EL (cell line): ENCODE measurements at places on chromosomes 2 and 18.
A peak's percentile ranks its signal among the peaks of the same experiment; 100 is the strongest.

DNA sequence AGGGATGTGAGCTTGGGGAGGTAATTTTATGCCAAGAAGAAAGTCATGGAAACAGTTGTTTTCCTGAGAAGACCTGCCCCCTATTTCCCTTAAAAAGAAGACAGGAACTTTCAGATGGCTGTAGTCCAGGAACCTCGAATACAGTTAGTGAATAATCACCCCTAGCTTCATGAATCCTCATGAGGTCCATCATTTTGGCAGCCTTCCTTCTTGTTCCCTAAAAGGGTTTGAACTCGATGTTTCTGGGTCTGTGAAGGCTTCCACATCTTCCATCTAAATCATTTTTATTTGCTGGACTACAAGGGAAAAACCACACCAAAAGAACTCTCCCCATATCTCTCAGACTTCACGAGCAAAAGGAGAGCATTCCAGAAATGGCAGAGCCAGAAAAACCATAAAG is 290.8 kb downstream of the SLC4A3 start:
- no peak for DNase-seq

- no peak for DNase-seq
These were observed 3.9 kb downstream of the TP53I3 start for GRCh38 chr2:24080701-24081100.

GRCh38 chr2:55439101-55439397 is 19.4 kb upstream of the CCDC88A start:
- DNase-seq = no peak

- DNase-seq = no peak
These were observed 66.4 kb downstream of the MCFD2 start for GRCh38 chr2:46849046-46849715.

GRCh38 chr2:127048969-127049897 is 57.7 kb downstream of the BIN1 start:
- no peak for DNase-seq

DNA sequence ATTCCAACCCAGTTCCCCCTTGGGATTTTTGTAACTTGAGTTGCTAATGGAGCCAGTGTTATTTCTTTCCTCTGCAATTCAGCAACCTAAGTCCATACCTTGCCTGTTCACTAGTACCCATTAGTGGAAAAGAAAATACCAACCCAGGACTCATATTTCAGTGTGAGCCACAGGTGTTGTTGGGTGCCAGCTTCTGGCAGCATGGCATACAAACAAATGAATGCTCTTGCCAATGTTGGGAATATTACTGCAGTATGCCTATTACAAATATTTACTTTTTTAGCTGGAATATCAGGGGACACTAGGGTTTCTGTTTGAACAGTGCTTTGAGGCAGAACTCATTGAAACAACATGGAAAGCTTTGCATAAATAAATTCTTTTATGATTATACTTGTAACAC is 130.2 kb downstream of the NCKAP5 start:
- DNase-seq = no peak

- no peak for DNase-seq
These were observed 17.6 kb upstream of the TMEM247 start for GRCh38 chr2:46461709-46462171.

- DNase-seq = peak; percentile 14
These were observed 80.3 kb downstream of the FMNL2 start for GRCh38 chr2:152415231-152415642.

- no peak for DNase-seq
These were observed 122.0 kb downstream of the SPTBN1 start for GRCh38 chr2:54577944-54578647.

DNA sequence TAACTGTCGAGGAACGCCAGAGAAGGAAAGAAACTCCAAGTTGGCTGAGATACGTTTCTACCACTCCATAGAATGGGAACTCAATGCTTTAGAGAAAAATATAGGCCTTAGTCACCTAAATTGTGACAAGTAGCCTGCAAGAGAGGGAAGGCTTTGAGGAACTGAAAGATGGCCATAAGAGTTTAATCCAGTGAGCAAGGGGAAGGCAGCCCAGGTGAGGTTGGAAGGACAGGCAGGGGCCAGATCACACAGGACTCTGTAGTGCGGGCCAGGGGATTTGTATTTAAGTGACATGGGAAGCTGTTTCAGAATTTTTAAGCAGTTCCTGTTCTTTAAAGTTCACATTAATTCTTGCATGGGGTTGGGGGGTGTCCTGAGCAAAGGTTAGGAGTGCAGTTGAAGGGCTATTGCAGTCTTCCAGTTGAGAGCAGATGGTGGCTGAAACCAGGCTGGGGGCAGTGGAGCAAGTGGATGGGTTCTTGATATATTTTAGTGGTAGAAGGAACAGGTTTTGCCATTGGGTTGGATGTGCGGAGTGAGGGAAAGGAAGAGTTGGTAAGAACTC is 138.9 kb upstream of the PELI1 start:
- no peak for DNase-seq

GRCh38 chr2:121387591-121388325 is 102.8 kb upstream of the TFCP2L1 start:
- DNase-seq = peak; percentile 62

- DNase-seq = no peak
These were observed 9.2 kb upstream of the DNAH7 start for GRCh38 chr2:196077821-196078220.
